Vagina (tissue), 2 donors: ENCODE measurements at places on chromosomes 2 and 18. TPM values are rescaled to one million over a fixed set of nuclear protein-coding genes. Genes with fewer than 3 reads are reported as not detected.

The MAP4K3 gene
- total RNA-seq = 38.5 TPM

The SETBP1 gene
- 38.1 TPM for total RNA-seq

The DNER gene
- 11.3 TPM for total RNA-seq

The FN1 gene
- 292 TPM for total RNA-seq

The PHOSPHO2 gene
- total RNA-seq = 4.7 TPM

The GPR17 gene
- not detected for total RNA-seq

The TSPYL6 gene
- not detected for total RNA-seq

The ACKR3 gene
- total RNA-seq = 55.5 TPM

The CCDC68 gene
- total RNA-seq = 8.1 TPM

The CYP26B1 gene
- 6.9 TPM for total RNA-seq

The NEB gene
- 0.98 TPM for total RNA-seq

The GRHL1 gene
- total RNA-seq = 126 TPM

The TMEM37 gene
- total RNA-seq = 3.2 TPM

The RAPH1 gene
- 22.6 TPM for total RNA-seq

The EVX2 gene
- total RNA-seq = 0.98 TPM

The TUBA4B gene
- not detected for total RNA-seq

The SCYGR4 gene
- total RNA-seq = not detected

- DNase-seq = no peak
Measured at GRCh38 chr18:2681993-2682603, 26.6 kb downstream of the SMCHD1 start.

- DNase-seq = no peak
Measured at GRCh38 chr2:101821828-101822458, 124.4 kb downstream of the MAP4K4 start.

DNA sequence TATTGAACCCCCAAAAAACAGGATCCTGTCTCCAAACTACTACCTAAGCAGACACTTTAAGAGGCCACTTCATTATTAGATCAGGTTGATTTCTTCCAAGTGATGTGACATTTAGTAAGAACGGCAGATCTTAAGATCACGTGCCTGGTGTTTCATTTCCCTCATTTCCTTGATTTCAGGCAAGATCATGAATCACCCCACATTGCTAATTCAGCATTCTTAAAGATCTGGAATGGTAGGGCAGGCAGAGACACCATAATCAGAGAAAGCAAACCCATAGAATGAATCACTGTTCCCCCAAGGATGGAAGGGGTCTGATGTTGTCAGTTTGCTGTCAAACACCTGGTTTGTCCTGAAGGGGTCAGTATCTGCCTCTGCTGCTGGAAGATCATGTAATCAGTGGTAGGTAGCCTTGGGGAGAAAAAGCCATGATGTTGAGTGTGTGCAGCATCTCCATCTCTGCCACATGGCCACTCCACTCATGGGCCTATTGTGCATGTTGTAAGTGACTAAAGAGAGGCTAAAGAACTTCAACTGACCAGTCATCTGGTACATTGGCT is 133.9 kb downstream of the ARHGAP15 start:
- DNase-seq = no peak

GRCh38 chr18:59881728-59882656 is 17.8 kb upstream of the PMAIP1 start:
- peak; percentile 54 for DNase-seq

- no peak for DNase-seq
Measured at GRCh38 chr18:74836296-74837139, 238.8 kb downstream of the ZNF407 start.

- DNase-seq = no peak
Measured at GRCh38 chr2:10833021-10833420, 20.4 kb upstream of the PDIA6 start.

DNA sequence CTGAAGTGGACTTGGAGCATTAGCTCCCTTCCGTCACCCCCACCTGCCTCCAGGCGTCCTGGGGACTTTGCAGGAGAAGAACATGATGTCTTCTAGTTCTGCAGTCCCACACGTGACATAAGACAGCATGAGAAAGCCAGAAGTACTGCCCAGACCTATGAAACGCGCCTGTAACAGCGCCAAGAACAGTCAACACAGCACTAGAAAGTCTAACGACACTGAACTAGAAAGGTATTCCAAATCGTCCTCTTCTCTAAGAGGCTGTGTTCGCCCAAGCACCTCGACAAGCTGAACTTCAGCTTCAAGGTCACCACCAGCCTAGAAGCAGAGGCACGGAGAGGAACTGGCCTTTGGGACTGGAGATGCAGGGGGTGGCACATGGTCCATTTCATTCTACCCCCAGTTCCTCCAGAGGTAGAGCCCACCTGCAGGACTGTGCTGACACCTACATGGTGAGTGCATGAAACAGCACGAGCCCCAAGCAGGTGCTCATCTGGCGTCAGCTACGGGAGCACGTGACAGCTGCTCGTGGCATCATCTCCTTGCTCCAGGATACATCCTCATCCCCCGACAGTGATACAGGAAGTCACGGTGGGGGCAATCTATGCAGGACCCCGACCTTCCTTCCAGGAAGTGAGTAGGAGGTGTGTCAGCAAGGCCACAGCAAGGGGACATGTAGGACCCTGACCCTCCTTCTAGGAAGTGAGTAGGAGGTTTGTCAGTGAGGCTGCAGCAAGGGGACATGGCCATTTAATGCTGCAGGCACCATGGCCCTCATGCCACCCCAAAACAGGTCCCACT is 3.7 kb downstream of the HDAC4 start:
- no peak for DNase-seq

- no peak for DNase-seq
Measured at GRCh38 chr2:238879621-238880377, 31.9 kb downstream of the TWIST2 start.

DNA sequence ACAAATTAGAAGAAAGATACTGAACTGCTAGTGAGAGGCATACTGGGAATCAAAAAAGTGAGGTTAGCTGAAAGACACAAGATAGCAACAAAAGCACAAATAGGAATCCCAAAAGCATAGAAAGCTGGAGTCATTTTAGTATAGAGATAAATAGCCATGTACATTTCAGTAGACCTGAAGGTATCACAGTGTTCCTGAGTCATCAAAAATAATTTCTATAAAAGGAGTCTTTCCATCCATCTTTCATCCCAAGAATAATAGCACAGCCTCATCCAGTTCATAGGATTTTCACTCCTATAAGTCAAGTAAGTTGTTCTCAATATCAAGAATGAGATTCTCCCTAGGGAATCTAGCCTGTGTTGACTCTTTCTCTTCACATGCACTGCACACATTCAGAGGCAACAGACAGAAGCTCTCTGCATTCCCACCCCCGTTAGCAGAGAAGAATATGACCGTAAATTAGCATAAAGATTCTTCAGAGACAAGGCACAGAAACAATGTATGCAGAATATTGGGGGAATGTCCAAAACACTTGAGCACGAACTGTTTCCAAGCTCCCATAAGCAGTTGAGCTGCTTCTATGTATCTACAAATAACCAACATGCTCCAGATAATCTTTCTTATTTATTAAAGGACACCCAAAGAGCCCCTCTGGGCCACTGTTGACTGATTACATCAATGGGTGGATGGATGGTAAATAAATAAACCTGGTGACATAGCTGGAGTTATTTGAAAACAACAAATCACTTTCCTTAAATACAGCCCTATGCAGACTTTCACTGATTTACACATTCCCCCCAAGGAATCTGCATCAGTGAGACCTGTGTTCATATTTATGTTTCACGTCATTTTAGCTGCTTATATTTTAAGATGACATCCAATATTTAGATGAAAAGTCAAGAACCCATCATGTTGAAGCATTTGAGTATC is 174.5 kb upstream of the PKDCC start:
- no peak for DNase-seq

GRCh38 chr2:27832396-27832795 is 57.8 kb downstream of the RBKS start:
- no peak for DNase-seq

DNA sequence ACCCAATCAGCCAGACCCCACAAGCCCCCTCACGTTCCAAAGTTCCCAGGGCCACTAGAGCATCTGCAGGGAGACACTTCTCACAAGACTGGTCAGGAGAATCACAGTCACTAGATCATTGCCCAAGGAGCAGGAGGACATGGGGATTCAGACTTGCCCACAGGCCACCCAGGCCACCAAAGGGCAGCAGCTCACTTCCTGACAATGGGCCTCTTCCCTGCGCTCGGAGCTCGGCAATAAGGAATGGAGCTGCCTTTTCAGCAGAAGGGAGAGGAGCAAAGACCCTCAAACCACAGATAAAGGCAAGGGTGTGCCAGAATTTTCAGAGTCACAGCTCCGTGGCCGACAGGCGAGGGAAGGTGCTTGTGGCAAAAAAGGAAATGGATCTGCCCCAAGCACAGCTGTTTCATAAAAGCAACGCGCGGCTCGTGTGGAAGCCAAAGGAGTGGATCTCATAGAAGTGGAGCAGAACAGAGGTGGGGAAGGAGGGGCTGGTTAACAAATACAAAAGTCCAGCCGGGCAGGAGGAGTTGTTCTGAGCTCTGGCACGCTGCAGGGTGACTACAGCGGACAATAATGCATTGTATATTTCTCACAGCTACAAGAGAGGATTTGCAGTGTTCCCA is 72.1 kb downstream of the EDAR start:
- peak; percentile 95 for DNase-seq

DNA sequence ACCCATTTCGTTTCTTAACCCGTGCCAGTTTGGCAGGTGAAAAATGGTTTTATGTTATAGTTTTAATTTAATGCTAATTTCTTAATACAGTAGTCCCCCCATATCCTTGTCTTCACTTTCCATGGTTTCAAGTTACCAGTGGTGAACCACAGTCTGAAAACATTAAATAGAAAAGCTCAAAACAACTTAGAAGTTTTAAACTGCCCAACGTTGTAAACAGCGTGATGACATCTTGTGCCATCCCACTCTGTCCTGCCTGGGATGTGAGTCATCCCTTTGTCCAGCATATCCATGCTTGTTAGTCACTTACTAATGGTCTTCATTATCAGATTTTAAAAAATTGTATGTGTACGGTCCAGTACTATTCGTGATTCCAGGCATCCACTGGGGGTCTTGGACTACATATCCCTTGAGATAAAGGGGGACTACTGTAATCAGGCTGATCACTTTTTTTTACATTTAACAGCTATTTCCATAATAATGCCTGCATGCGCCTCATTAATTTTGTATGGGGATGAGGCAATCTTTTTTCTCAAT is 31.9 kb downstream of the SLC66A3 start:
- no peak for DNase-seq

DNA sequence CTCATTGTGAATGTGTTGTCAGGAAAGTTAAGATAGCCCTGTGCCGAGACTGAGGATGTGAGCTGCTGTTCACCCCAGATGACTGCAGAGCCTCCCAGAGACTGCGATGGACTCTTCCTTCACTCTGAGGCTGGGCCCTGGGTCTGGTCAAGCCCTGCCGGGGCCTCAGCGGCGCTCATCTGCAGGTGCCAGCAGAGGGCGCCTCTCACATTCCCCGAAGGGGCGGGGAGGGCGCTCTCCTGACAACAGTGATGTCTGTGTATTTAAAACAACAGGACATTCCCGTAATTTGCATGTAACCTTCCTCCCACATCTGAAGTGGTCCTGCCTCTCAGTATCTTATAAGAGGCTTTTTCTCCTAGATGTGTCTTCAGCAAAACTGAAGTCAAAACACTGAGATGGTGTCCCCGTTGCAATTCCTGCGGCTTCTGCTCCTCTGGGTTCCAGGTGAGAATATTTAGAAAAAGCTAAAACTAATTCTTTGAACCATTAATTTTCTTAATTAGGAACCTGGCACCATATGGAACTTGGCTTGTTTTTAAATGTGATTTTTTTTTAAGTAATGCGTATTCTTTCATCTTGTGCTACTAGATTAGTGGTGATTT is 1377.9 kb downstream of the RPIA start:
- DNase-seq = no peak

DNA sequence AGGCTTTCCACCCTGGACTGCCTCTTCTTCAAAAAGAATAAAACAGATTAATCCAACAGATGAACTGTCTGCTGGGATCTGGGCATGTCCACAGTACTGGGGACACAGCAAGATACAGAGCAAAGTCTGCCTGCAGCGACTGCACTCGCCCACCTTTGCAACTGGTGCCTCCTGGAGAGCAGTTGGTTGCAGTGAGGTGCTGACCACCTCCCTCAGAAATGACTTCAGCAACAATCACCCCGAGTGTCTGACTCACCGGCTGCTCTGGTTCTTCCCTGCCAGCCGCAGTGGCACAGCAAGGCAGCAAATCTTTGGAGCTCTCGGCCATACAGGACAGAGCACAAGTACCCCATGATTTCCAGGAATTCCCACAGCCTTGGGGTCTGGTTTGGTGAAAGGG is 179.7 kb downstream of the ANAPC1 start:
- DNase-seq = no peak

- no peak for DNase-seq
Measured at GRCh38 chr2:109057686-109058085, 68.7 kb upstream of the EDAR start.

GRCh38 chr2:36369716-36370115 is 14.1 kb downstream of the CRIM1 start:
- DNase-seq = no peak

- no peak for DNase-seq
Measured at GRCh38 chr2:23659328-23659727, 267.6 kb downstream of the ATAD2B start.

DNA sequence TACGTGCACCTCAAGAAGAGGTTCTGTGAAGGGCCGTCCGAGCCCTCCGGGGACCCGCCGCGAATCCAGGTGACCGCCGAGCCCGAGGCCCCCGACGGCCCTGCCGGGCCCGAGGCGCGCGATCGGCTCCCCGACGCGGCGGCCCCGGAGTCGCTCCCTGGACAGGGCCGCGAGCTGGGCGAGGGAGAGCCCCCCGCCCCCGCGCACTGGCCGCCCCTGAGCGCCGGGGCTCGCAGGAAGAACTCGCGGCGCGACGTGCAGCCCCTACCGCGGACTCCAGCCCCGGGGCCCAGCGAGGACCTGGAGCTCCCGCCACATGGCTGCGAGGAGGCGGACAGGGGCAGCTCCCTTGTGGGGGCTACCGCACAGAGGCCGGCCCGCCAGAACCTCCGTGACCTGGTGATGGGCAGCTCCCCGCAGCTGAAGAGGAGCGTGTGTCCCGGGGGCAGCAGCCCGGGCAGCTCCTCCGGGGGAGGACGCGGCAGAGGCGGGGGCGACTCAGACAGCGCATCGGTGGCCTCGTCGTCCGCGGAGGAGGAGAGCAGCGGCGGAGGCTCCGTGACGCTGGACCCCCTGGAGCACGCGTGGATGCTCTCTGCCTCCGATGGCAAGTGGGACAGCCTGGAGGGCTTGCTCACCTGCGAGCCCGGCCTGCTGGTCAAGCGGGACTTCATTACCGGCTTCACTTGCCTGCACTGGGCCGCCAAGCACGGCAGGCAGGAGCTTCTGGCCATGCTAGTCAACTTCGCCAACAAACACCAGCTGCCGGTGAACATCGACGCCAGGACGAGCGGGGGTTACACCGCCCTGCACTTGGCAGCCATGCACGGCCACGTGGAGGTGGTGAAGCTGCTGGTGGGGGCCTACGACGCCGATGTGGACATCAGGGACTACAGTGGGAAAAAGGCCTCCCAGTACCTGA is 812 bp downstream of the SOWAHC start:
- no peak for DNase-seq

DNA sequence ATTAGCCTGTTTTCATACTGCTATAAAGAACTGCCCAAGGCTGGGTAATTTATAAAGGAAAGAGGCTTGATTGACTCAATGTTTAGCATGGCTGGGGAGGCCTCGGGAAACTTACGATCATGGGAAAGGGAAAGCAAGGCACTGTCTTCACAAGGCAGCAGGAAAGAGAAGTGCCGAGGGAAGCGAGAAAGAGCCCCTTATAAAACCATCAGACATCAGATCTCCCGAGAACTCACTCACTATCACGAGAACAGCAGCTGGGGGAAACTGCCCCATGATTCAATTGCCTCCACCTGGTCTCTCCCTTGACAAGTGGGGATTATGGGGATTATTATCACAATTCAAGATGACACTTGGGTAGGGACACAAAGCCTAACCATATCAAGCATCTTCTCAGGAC is 23.3 kb downstream of the RHOB start:
- no peak for DNase-seq

GRCh38 chr2:145203891-145204290 is 684.0 kb upstream of the ZEB2 start:
- DNase-seq = no peak
